ENCODE measurements at places on chromosomes 3 and 15.

DNA sequence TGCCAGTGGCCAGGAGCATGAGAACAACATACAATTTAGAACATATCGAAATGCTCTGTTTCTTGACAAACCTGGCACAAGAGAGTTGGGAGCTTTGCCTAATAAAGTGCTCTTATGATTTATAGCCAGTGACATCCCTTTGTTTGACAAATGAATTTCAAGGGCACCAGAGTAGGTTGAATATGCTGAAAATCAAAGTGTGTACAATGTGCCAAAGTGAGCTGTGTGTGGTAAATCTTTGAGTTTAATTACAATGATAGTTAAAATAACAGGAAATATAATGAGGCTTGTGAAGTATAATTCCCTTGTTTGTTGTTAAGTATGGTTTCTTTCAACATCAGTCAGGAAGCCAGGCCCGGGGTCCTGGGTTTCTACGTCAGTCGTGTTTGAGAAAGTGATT, 211.9 kb downstream of the EBLN2 start:
- DNase-seq: no peak

DNA sequence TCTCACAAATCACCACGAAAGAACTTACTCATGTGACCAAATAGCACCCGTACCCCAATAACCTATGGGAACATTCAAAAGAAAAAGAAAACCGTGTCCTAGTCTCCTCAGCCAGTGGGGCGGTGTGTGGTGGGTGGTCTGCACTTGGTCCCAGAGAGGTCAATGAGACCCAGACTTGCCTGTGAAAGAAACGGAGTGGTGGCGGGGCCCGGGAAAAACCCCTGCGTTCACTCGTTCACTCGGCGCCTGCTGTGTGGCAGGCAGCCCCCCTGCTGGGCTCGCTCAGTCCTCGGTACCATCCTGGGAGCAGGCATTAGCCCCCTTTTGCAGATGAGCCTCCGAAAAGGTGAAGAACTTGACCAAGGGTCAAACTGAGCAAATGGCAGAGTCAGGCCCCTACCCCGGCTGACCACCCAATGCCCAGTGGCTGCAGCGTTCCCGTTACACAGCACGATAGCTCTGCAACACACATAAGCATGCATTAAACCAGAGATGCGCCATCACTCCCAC, 36.0 kb downstream of the ZDHHC19 start:
- DNase-seq: no peak

DNA sequence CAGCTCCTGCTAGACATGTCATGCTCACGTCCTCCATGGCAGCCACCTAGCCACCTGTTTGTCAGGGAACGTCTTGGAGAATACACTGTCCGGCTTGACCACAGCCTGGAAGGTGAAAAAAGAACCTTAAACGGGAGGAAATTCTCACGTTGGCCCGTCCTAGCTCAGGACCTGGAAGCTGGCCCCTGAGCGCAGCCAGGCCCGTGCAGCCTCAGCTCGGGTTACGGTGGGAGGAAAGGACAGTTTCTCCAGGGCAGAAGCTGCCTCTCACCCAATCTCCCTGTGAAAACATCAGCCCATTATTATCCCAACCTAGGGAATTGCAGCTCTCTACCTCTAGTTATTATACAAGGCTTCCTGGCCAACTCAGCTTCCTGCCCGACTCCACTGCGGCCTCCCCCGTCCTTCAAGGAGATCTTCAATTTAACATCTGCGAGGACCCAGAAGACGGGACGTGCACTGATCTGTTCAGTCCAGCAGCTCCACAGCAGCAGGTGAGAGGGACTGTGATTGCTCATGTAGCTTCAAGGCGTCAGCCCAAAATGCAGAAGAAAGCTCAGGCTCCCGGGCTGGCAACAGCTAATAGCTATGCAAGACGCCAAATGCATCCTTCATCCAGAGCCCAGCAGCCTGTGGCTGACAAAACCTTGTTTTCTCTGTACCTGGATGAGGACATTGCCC, 84.7 kb downstream of the ADAMTS17 start:
- DNase-seq: no peak

GRCh38 chr3:42165211-42165610, 74.1 kb downstream of the TRAK1 start:
- no peak for DNase-seq

- DNase-seq: no peak
Measured at GRCh38 chr3:123732447-123732846, 147.6 kb upstream of the HACD2 start.

- no peak for DNase-seq
Measured at GRCh38 chr15:65305150-65305758, 777 bp downstream of the RNU5B-1 start.

DNA sequence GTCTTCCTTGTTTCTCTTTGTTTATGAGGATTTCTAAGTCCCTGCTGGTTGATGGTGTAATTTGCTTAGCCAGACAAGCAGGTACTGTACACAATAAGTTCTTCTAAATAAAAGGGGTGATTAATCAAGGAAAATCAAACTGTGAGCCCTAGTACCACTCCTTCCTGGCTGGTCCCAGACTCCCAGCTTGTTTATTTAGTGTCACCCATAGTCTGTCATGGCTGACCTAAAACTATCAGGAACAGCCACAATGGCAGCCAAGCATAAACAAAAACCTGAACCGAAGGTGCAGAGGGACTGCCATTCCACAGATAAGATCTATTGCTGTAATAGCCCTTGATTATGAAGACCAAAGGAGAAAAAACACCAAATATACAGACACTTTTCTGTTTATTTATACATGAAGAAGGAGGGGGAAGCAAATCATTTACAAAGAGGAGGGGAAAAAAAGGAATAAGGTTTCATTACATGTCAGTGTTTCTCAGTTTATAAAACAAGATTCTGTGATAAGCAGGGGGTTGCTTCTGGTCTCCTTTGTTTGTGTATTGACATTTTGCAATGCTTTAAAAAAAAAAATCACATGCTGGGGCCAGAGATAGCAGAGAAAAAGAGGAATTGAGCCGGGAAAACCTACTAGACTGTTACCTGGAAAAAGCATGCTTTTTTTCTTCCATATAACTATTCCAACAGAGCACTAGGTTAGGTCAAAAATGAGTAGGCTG, 182.4 kb upstream of the DPH6 start:
- DNase-seq: no peak

DNA sequence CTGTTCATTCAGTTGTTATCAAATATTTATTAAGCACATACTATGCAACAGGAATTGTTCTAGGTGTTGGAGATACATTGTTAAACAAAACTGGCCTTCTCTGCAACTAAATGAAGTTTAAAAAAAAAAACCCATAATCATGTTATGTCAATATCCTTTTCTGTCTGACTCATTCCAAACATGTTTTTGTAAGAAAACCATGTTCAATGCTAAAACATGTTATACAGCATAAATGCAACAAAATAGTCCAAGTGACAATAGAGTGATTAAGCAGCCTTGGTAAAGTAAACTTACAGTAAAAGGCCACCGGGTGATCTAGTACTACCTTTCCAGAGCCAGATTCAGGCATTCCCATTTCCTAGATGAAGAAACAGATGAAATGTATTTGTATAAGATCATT, 278.0 kb upstream of the NECTIN3 start:
- DNase-seq: no peak

GRCh38 chr15:65249641-65250040, 37.0 kb downstream of the PARP16 start:
- DNase-seq: no peak

DNA sequence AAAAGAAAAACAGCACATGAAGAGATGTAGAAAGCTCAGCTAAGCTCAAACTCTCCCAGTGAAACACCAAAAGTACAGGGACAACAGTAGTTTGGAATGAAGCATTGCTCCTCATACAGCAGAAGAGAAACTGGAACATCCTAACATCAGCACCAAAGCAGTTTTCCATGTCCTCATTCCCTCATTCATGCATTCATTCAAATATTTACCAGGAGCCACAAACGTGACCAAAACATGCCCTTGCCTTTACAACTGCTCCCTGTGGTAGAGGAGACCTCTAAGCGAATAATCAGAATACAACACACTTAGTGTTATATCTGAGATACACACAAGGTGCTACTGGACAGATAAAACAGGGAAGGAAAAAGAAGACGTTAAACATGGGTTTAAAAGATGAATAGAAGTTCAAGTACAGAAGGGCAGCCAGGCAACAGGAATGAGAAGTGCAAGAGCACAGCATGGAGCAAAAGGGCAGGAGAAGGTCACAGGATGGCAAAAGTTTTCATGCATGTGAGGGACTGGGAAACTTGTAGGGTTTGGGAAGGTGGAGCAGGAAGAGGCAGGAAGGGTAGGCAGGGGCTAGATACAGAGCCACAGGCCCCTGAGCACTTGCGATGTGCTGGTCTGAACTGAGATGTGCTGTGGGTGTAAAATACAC, 58.5 kb upstream of the LMCD1 start:
- no peak for DNase-seq

- no peak for DNase-seq
Measured at GRCh38 chr3:42801784-42802183, 2.5 kb downstream of the HIGD1A start.

- no peak for DNase-seq
Measured at GRCh38 chr3:120879411-120879810, 28.6 kb upstream of the STXBP5L start.

DNA sequence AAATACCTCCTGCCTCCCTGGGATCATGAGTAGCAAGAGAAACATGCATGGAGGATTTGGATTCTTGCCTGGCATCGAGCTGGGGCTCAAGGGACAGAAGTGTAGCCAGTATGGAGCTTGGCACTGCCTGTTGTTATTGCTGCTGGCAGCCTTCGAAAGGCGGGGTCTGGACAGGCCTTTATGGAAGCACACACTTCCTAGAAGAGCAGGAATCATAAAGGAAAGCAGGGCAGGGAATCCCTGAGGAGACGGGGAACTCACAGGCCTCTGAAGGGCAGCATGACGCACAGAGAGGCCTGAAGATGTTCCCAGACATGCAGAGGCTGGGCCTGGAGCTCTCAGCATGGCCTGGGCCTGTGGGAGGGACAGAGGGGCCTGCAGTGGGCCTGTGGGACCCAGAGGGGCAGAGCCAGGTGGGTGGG, 18.6 kb upstream of the SLC41A3 start:
- no peak for DNase-seq

GRCh38 chr15:93942269-93942694, 289.1 kb upstream of the MCTP2 start:
- no peak for DNase-seq

DNA sequence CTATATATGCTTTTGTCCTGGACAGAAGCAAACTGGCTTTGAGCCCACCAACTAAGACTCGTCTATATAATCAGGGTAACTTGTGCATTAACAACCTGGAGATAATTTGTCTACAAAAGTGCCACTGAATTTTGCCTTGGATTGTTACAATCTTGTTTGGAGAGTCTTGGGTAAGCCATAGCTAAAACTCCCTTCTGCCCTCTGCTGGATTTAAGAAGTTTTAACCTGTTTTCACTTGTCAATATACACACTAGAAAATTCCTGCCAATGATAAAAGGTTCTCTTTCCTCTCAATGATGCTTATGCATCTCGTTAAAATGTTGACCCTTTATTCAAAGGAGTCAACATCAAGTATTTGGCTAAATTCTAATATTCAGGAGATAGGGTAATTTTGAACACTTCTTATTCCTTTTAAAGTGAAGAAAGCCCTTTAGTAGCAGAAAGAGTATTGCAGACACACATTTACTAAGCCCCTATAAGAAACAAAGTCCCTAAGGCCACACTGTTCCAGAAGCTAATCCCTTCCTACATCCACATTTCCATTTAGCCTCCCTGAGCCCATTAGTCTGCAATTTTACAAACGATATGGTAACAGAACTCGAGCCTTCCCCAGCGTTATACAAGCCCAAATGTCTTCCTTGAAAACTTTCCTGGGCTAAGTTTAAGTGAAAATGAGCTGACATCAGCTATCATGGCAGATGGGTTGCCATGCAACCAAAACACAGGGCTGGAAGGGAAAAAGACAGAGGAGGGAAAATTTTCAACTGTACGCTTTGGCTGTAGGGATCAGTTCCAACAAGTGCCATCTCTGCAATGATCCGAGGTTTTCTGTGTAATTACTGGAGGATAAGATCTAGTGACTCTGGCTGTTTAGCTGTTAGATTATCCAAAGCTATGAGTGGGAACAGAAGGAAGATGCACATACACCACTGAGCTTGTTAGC, 75.9 kb upstream of the FGF12 start:
- DNase-seq: no peak

DNA sequence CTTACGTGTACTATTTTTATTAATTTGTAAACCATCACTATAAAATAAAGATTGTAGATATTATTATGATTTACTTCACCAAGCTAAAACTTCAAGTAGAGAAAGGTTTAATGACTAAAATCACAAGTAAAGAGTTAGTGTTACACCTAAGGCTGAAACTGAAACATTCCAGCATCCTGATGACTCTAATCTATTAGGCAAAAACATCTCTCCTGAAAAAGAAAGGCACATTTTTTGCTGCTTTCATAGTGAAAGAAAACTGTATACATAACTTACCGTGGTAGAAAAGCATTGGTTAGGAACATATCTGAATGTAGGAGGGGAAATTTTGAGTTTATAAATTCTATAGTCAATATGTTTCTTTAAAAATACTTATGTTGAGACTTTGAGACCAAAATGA, 35.4 kb downstream of the CCDC191 start:
- DNase-seq: no peak

- no peak for DNase-seq
Measured at GRCh38 chr3:113039546-113039945, 48.8 kb downstream of the GTPBP8 start.

- no peak for DNase-seq
Measured at GRCh38 chr15:47293466-47294162, 423.7 kb upstream of the SEMA6D start.

DNA sequence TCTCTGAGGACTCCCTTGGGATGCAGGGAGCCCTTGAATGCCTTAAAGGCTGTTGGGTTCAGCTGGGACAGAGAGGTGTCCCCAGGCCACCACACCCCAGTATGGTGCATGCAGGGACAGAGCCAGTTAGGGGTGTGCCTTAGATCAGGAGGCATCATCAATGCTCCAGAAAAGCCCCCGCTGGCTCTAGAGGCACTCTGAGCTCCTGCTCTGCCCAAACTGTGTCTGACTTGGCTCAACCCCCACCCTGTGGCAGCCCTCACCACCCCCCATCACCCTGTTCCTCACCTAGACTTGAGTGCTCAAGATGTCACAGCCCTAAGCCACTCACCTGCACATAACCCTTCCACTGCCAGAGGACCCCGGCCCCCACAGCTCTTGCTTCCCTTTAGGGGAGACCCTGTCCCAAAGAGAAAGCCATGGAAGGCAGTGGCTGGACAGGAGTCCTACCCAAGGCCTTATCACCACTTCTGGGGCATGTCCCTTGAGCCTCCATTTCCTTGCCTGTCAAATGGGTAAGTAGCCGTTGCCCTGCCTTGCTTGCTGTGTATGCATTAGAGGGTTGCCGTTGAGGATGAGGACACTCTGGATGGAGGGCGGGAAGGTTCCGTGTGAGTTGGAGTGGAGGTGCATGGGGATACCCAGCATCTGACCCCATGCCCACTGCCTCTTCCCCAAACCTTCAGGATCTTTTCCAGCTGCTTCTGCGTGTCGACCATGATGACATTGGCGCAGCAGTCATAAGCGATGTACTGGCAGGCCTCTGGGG, 41.4 kb downstream of the ACSBG1 start:
- no peak for DNase-seq

Measured in stimulated activated naive CD4-positive, alpha-beta T cell (primary cell).